ENCODE measurements at places on chromosomes 13 and 19.
A peak's percentile ranks its signal among the peaks of the same experiment; 100 is the strongest.

- DNase-seq, result no peak
Observed at GRCh38 chr13:42559057-42559456, 14.9 kb upstream of the TNFSF11 start.

DNA sequence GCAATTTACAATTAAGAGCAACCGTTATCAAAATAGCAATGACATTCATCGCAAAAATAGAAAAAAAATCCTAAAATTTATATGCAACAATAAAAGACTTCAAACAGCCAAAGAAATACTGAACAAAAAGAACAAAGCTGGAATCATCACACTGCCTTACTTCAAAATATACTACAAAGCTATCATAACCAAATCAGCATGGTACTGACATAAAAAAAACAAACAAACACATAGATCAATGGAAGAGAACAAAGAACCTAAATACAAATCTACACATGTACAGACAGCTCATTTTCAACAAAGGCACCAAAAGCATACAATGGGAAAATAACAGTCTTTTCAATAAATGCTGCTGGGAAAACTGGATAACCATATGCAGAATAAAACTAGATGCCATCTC, 6.4 kb downstream of the ZNF562 start:
- DNase-seq, result no peak

- no peak for DNase-seq
Observed at GRCh38 chr19:33954686-33955085, 158.0 kb downstream of the KCTD15 start.

DNA sequence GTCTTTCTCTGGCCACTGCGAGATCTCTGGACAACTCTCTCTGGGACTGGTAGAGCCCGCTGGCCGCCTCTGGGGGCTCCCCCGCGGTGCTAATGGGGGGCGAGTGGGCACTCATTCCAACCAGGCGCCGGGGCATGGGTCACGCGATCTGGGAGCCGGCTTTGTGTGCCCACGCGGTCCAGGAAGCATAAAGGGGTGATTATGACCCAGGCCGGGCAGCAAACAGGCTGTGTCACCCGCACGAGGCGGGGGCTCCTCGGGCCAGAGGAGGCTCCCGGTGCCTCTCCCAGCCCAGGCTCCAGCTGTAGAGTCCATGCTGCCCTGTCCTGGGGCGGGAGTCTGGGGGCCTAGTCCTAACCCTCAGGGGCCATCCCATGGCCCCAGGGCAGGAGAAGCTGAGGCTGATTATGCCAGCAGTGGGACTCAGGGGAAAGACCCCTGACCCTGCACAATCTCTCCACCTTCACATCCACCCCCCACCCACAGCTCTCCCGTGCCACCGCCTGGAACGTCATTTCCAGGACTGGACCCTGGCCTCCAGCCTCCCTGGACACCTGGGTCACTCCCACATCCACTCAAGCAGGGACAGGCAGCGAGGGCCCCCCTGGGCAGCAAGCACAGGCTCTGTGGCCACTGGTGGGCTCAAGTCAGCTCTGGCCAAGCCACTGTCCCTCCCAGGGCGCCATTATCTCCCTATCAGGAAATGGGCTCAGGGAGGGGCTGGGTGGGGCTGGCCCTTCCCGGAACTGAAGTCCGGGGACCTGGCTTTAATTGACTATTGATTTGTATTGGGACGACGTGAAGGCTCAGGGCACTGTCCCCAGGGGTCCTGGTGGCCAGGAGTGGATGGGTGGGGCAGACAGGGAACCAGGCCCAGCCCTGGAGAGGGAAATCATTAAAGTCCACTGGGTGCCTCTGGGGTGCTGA, 50.0 kb downstream of the PTPRS start:
- no peak for DNase-seq

GRCh38 chr13:70339738-70340137, 231.5 kb upstream of the KLHL1 start:
- DNase-seq, result peak; percentile 11

DNA sequence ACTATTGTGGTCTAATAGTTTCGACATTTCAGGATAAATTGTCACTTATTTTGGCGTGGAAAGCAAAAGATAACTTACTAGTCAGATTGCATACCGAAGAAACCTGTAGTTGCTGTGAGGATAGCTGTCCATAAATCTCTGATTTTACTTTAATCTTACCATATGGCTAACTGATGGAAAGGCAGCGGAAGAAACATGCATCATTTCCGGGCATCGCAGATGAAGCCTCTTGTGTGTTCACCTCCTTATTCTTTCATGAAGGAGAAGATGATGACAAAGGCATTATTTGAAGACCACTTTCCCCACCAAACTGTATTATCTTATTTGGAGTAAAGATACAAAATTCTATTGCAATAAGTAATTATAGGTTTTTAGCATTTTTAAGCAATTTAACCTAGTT, 763.6 kb upstream of the SLITRK6 start:
- DNase-seq, result no peak

GRCh38 chr13:94859278-94859691, 146.9 kb upstream of the SOX21 start:
- peak; percentile 18 for DNase-seq

DNA sequence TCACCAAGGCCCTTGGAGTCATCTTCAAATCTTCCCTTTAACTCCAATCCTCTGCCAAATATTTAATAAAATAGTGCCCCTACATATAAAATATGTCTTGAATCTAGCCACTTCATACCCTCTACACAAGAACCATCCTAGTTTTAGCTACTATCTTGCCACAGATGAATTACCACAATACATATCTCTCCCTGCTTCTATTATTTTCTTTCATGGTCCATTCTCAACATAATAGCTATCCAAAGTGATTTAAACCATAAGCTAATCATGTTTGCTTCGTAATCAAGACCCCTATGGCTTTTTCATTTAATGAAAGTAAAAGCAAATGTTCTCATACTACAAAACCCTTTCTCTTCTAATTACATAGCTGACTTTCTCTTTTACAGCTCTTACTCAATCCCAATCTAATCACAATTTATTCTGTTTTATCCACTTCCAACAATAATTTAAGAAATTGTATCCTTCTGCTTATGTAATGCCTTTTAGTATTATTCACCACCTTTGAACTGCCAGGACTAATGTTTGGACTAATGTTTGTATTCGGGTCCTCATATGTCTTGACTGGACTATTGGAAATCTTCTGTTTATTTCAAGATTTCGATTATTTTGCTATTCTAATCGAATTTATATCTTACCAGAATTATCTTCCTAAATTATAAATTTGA, 412.0 kb downstream of the SLITRK1 start:
- no peak for DNase-seq

- DNase-seq, result no peak
Observed at GRCh38 chr13:72853000-72853399, 71.1 kb downstream of the PIBF1 start.

DNA sequence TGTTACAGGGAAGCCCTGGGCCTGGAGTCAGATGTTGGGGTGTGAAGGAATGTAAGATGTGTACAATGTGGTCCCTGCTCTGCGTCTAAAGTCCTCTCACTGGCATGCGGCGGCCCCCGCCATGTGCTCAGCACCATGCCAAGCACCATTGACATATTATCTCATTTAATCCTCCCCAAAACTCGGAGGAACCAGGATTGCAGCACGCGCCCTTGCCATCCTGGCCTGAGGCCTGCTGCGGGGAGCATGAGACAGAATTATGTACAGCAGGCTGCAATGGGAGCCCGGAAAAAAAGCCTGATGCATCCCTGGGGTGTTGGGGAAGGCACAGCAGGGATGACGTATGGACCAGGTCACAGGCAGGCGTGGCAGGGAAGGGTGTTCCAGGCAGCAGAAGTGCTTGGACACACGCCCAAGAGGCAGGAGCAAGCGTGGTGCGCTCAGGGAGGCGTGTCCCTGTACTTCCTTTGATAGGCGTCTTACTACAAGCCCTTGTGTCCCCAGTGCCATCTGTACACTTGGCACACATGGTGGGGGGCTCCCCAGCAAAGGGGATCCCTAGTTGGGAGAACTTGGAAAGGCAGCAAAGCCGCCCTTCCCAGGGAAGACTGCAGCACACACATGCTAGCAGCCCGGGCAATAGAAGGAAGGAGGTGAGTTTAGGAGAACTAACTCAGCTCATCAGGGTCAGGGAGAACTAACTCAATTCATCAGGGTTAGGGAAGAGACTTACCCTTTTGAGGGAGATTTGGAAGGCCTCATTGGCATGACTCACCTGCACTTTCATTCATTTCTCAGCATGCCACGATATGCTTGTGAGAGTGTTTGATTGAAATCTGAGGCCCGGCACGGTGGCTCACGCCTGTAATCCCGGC, 3.4 kb downstream of the EVI5L start:
- DNase-seq, result peak; percentile 30

- no peak for DNase-seq
Observed at GRCh38 chr13:48297131-48297786, 6.3 kb upstream of the RB1 start.

DNA sequence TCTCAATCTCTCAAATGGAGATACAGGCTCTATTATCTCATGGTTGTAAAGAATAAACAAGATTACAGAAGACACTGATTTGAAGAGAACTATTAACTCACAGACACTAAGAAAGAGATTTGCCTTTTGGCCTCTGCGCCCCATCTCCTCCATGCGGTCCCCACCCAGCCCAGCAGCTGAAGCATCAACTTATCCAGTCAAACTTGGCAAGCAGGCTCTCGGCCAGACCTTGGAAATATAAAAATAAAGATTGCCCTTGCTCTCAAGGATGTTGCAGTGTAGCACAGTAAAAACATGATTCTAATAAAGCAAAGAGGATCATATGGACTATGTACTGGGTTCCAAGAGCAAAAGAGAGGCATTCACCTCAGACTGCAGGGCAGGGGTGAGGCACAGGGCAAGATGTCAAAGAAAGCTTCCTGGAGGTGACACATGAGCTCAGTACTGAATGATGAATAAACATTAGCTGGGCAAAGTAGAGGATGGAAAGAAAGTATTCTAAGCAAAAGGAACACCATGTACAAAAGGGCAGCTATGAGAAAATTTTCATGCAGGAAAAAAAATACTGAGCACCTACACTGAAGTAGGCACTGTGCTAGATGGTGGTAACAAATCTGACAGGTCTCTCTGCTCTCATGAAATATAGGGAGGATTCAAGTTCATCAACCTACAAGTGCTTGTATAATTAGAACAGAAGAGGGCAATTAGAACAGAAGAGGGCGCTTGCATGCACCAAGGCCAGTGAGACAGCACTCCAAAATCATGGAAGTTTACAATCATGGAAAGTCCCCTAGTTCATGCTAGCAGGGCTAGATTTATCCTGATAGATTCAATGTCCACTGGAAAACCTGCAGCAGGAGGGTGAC, 85.0 kb downstream of the SACS start:
- DNase-seq, result no peak

DNA sequence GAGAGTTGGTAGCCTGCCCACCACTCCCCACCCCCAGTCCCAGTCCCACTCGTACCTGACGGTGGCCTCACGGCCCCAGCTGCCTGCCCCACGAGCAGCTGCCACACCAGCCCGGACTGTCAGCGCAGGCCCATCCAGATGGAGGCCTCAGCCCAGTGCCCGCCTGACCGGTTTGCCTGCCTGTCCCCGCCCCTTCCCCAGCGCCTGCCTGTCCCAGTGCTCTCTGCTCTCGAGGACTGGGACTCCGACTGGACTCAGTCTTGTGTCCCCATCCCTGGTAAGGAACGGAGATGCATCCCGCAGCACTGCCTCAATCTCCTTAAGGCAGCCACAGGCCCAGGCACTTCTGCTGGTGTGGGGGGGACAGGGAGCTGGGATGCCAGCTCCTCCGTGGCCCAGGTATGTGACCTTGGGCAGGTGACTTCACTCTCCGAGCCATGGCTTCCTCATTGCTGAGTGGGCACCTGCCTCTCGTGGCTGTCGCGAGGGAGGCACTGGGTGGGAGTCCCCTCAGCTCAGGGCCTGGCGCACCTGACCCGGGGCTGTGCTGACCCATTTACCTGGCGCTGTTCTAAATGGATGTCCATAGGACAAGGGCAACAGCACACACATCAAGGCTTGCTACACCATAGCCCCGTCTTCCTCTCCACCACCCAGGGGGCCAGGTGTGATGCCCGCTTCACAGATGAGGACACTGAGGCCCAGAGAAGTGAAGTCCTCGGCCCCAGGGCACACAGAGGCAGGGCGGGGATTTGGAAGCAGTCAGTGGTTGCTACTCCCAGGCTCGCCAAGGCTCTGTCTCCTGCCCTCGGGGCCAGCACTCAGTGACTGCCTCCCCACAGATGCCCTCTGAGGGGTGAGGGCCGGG, at the start of gene NKPD1:
NKPD1 (minus strand) TSS at position 113 of the 868 bp plus-strand sequence. CDS start 832 bp downstream, outside the sequence.
- peak; percentile 78 for DNase-seq

DNA sequence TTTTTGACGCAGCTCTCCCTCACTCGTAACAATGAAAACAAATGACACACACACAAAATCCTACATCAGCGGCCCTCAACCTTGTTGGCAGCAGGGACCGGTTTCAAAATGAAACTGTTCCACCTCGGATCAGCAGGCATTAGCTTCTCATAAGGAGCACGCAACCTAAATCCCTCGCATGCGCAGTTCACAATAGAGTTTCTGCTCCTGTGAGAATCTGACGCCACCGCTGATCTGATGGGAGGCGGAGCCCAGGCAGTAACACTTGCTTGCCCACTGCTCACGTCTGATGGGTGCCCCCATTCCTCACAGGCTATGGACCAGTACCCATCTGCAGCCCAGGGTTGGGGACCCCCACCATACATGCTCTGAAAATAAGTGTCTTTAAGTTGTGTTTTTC, 43.4 kb downstream of the DHRS12 start:
- no peak for DNase-seq

DNA sequence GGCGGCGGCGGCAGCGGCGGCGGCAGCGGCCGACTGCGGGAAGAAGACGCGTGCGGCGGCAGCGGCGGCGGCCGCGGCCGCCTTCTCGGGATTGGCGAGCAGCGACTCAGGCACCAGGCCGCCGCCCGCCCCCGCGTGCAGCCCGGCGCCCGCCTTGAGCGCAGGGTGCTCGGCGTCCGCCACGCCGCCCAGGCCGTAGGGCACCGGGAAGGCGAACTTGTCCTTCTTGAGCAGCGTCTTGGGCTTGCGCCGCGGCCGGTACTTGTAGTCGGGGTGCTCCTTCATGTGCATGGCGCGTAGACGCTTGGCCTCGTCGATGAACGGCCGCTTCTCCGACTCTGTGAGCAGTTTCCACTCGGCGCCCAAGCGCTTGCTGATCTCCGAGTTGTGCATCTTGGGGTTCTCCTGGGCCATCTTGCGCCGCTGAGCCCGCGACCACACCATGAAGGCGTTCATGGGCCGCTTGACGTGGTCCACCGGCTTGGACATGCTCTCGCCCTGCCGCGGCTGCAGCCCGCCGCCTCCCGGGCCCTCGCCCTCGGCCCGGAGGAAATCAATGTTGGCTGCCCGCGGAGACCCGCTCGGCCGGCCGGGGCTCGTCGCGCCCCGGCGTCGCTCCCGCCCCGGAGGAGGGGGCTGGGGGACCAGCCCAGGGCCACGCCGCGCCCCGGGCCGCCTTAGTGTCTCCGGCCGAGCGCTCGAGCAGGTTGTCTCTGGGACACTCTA, 621 bp downstream of the SOX21 start:
- no peak for DNase-seq
